ENCODE measurements at places on chromosomes 3 and 15. TPM values are rescaled to one million over a fixed set of nuclear protein-coding genes. Genes with fewer than 3 reads are reported as not detected.

The SLC35A5 gene
- 47.1 TPM for total RNA-seq

The KLHL40 gene
- total RNA-seq = 67.1 TPM

The MESP1 gene
- total RNA-seq = 0.75 TPM

The SEMA3F gene
- 0.51 TPM for total RNA-seq

The PLCH1 gene
- total RNA-seq = 0.16 TPM

The PAQR9 gene
- total RNA-seq = not detected

The EFCC1 gene
- total RNA-seq = 4.6 TPM

The FSTL1 gene
- 157 TPM for total RNA-seq

- no peak for DNase-seq
Measured at GRCh38 chr3:71152039-71152891, 431.3 kb downstream of the FOXP1 start.

DNA sequence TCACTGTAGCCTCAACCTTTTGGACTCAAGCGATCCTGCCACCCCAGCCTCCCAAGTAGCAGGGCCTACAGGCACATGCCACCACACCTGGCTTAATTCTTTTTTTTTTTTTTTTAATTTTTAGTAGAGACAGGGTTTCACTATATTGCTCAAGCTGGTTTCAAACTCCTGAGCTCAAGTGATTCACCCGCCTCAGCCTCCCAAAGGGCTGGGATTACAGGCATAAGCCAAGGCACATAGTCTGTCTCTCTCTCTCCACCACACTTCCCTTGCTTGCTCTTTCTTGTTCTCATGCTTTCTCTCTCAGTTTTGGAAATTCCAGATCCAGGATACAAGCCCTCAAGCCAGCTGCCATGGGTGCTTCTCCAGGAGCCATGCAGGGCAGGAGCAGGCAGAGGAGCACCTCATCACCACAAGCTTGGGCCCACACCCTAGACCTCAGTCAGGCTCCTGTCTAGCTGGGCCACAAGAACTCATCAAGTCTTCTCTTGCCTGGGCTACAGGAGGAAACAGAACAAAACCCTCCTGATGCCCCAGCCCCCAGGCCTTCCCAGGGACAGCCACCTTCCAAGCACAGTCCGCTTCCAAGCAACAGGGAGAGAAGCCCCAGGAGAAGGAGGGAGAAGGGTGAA is 145.3 kb upstream of the LPP start:
- DNase-seq = no peak

GRCh38 chr3:183812761-183813445 is 12.5 kb downstream of the MAP6D1 start:
- DNase-seq = no peak

DNA sequence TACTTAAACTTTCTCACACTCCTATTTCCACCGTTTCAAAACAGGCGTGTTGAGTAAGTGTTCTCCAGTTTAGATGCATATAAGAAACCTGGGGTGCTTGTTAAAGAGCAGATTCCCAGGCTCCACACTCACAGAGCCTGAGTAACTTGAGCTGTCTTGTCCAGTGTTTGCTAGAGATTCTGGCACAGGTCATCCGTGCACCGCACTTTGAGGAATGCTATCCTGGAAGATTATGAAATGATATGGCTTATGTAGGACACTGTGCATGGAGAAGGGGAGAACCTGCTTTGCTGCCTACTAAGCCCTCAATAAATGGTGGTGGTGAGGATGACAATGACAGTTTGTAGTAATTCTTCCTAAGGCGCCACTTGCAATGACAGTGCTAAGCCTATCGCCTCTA is 273.7 kb downstream of the PDZRN3 start:
- no peak for DNase-seq

- DNase-seq = peak; percentile 77
Measured at GRCh38 chr15:74901612-74902063, 5.0 kb downstream of the FAM219B start.

- peak; percentile 67 for DNase-seq
Measured at GRCh38 chr15:70466895-70467529, 296.3 kb downstream of the UACA start.

DNA sequence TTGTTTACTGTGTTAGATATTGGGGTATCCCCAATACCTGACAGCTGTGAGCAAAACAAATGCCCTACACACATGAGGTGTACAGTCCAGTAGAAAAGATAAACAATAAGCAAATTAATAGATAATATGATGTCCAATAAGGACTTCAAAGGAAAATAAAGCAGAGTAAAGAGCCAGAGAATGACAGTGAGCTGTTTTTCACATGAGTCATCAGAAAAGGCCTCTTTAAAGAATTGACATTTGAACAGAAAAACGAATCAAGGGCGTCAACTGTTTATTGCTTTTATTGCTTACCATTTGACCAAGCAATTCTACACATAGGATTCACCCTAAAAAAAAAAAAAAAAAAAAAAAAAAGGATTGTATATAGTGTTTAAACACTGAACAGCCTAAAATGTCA is 96.6 kb upstream of the FLNB start:
- peak; percentile 13 for DNase-seq

DNA sequence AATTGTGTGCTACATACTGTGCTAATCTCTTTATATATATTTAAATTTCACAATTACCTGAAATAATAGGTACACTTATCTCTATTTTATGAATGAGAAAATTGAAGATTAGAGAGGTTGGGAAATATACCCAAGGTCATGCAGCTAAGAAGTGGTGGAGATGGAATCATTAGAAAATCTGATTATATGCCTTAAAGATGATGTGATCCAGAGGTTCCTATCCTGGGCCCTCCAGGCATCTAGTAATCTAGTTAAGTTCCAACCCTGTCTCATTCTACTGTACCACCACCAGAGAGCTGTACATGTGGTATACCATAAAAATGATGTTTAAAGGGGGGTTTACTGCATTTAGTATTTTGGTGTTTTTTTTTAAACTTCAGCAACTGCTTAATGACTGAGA is 40.7 kb downstream of the SYN2 start:
- no peak for DNase-seq

DNA sequence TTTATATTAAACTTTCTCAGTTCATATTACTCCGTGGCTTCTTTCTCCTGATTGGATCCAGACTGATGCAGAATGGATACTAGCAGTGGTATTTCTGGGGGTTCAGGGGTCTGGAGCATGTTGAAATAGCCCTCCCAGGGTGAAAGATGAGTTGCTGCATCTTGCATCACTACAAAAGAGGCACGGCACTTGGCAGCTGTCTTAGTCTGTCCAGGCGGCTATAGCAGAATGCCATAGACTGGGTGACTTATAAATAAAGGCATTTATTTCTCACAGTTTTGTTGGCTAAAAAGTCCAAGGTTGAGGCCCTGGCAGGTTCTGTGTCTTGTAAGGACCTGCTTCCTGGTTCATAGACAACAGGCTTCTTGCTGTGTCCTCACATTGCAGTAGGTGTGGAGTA is 660 bp upstream of the BCL2L10 start:
- DNase-seq = peak; percentile 63

GRCh38 chr3:153245661-153246060 is 83.6 kb downstream of the RAP2B start:
- no peak for DNase-seq

DNA sequence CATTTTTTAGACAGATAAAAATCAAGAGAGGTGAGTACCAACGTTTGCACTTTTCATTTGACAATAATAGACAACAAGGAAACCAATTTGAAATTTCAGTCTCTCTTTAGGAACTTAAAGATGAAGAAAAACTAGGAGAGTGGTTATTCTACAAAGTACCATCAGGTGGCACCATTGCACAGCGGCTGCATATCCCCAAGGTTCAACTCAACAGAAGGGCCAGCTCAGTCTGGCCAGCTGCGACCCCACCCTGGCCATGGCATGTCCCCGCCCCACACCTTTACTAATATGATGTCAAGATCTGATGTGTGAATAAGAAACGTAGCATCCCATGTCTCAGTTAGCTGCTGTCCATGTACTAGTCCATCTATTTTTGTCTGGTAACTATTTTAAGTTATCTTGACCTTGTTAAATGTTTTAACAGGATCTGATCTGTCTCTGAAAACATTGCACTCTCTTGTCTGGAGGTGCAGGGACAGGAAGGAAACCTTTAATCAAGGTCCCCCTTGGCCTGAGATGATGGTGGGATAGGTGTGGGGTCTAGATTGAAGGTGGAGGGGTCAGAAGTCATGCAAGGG is 35.5 kb upstream of the CGNL1 start:
- peak; percentile 71 for DNase-seq

- DNase-seq = no peak
Measured at GRCh38 chr3:10473581-10474274, 31.7 kb downstream of the ATP2B2 start.

DNA sequence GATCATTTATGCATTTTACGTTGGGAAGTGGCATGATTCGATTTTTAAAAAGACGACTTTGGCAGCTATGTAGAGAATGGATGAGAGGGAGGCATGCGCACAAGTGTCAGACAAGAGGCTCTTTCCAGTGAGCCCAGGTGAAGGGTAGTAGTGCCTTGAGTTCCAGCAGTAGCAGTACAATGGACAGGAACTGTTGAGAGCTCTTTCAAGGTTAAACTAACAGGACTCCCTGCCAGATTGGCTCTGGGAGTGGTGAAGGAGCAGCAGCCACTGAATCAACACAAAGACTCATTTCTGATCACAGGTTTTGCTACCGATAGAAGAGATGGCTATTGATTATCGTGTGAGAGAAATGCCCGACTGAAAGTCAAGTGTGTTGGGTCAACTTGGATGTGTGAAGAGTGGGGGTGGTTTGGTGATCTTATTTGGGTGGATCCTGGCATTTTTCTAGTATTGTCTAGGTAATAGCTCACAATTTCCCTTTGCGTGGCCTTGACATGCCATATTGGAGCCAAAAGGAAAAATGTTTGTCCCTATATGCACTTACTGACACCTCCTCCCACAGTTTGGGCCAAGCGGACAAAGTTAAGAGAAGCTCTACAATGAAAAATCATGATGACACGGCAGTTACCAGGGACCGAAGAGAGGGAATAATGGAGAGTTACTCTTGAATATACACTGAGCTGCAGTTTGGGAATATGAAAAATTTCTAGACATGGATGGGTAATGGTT is 81.6 kb upstream of the MDFIC2 start:
- no peak for DNase-seq

- no peak for DNase-seq
Measured at GRCh38 chr3:101879623-101880284, 30.4 kb downstream of the NFKBIZ start.

GRCh38 chr3:27910456-27910855 is 188.3 kb upstream of the EOMES start:
- DNase-seq = peak; percentile 33

GRCh38 chr15:61457050-61457733 is 228.1 kb upstream of the RORA start:
- DNase-seq = no peak

GRCh38 chr3:185726254-185726967 is 98.4 kb downstream of the IGF2BP2 start:
- no peak for DNase-seq

- DNase-seq = no peak
Measured at GRCh38 chr3:19256313-19256712, 108.0 kb downstream of the KCNH8 start.

DNA sequence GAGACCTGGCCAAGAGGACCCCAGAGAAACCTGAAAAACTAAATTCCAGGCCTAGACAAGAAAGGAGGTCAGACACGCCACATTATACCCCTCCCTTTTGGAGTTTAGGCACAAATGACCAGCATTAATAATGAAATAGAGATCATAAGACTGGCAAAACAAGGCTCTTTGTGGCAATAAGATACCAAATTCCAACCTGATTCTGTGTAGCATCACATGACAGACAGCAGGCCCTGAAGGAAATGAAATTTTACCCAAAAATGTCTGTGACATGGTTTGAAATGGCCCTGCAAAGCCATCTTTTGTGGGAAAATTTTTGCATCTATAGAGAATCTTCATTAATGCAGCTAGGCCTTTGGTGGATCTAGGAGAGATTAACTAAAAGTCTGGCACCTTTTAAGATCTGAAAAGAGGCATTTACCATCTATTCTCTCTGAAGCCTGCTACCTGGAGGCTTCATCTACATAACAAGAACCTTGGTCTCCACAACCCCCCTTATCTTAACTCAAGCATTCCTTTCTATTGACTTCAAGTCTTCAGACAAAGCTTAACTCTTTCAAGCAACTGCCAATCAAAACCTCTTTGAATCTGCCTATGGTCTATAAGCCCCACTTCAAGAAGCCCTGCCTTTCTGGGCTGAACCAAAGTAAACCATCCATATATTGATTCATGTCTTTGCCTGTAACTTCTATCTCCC is 8.0 kb downstream of the FAM174B start:
- DNase-seq = no peak

DNA sequence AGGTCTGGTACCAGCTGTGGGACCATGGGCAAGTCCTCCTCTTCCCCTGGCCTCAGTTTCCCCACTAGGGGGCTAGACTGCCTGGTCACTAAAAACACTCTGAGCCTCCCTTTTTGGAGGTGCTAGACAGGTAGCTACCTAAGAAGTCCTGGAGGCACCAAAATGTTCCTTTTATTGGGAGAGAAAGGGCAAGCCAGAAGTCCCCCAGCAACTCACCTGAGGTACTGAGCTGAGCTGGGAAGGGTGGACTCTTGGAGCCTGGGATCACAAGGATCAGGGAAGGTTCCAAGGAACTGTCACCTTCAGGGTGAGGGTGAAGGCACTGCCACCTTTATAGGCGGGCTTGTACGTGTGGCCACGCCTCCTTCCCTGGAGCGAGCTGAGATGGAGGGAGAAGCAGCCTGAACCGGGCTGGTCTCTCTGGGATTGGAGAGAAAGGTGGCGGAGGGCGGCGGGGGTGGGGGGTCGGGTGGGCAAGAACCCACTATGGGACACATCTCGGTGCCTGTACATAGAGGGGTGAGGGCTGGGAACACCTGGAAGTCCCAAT is at the start of gene CYP1A1:
TSS of gene CYP1A1 (minus strand) at position 304 of the 550 bp plus-strand sequence. CDS start 2,431 bp downstream, outside the sequence.
- DNase-seq = no peak

GRCh38 chr3:36895496-36896409 is 49.1 kb downstream of the TRANK1 start:
- no peak for DNase-seq

DNA sequence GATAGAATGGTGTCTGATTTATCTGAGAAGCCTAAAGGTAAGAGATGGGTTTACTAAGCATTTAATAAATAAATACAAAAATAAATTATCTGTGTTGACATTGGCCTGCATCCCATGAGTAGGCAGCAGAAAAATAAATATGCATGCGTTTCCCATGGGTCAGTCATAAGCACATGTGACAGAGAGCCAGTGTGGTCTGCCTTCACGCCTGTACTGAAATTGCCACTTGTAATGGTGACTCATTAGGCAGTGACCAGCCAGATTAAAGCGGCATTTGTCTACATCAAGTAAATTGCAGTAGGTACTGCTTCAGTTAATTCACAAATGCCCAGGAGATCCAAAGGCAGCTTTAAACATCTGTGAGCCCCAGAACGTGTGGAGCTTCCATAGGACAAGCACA is 399.6 kb downstream of the NAALADL2 start:
- DNase-seq = peak; percentile 64

- DNase-seq = no peak
Measured at GRCh38 chr3:42115946-42116345, 24.8 kb downstream of the TRAK1 start.

- DNase-seq = peak; percentile 69
Measured at GRCh38 chr3:151305060-151305774, 11.4 kb downstream of the GPR87 start.

- no peak for DNase-seq
Measured at GRCh38 chr15:78923480-78924360, 21.1 kb downstream of the CTSH start.
